Activated naive CD4-positive, alpha-beta T cell treated with anti-CD3 and anti-CD28 coated beads, Interleukin-2, amount 10 ng/mL, durations not matched to agents 7 days and 5 days (primary cell): ENCODE measurements at places on chromosomes 3 and 15.

GRCh38 chr3:59186725-59187124 lies 136.9 kb upstream of the CFAP20DC start:
- no peak for DNase-seq

DNA sequence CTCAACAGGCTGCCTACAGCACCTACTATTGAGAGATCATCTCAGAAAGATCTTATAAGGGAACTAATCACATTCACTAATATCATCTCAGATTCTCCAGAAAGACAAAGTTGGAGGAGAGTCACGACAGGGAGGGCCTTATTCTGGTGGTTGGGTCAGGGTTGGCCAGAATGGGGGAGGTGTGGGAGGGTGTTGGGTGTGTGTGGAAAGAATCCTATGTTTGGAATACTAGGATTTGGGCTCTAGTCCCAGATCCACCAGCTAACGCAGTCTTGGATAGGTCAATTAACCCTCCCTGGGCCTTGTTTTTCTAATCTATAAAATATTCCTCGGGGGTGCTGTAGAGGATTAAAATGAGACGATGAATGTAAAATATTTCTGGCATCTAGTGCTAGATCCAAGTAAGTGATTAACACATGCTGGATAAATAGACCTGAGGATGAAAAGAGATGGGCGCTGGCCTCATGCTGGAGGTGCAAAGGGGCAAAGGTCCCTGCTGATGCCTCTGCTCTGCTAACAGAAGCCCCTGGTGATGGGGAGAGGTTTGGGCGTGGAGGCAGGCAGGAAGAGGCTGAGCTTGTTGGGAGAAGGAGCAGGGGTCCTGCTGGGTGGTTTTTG lies 67.6 kb upstream of the ETV5 start:
- no peak for DNase-seq

DNA sequence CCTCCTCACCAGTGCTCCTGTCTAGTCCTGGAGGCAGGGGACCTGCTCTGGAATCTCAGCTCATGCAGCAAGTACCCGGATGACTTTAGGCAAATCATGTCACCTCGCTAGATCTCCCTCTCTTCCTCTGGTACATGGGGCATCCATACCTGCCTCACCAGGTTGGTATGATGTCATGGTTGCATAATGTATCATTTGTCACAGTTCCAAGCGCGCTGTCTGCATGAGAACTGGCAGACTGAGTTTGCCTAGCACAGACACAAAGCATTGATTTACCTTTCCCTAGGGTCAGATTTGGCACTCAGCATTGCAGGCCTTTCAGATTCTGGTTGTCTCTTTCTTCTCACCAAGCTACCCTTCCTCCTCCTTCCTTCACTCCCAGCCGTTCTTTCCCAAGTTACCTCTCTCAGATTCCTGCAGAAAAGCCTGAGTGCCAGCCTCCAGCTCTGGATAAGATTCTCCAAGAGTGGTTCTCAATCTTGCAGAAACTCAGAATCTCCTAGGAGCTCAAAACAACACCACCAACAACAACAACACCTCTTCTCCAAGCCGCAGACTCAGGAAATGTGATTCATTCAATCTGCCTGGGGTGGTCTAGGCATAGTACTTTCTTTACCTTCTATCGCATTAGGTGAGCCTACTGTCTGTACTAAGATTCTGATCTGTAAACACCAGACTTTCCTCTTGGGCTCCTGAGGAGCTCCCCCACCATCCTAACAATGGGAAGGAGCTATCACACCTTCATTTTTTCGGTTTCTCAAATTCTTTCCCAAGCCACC lies 29.5 kb downstream of the FAM43A start:
- no peak for DNase-seq

DNA sequence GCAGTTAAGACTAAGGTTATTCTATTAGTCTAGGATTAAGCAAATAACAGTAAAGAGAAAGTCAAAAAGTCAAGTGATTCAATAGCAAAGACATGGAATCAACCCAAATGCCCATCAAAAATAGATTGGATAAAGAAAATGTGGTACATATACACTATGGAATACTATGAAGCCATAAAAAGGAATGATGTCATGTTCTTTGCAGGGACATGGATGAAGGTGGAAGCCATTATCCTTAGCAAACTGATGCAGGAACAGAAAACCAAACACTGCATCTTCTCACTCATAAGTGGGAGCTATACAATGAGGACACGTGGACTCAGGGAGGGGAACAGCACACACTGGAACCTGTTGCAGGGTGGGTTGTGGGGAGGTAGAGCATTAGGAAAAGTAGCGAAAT lies 29.0 kb downstream of the UNC13C start:
- DNase-seq = no peak

DNA sequence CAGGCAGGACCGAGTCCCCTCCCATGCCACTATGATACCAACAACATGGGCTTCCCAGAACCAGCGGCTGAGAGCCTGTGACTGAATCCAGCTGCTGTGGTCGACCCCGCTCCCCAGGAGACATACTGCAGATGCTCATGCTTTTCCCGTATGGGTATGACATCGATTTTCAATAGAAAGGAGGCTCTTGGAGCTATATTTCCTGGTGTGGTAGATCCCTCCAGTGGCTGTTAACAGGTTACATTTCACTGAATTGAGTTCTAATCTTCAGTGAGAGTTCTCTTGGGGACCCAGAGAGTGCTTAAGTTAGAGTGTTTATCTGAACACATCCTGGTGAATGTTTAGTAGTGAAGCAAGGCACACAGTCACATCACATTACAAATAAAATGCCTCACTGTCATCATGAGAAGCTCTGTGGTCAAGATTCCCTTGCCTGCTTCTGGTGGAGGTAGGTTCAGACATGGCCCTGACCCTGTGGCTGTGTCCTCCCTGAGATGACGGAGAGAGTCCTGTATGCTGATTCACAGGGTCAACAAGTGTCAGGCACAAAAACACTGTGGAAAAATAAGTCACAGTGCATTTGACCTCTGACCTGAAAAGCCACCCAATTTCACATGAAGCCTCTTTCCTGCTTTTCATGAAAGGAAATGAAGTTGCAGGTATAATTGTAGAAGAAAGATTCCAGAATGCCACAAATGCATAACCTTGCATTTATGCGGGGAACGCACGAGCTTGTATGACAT lies 110.9 kb downstream of the GABRG3 start:
- DNase-seq = no peak

- DNase-seq = peak; percentile 50
Observed at GRCh38 chr3:71784914-71785531, at the start of gene PROK2. Gene PROK2 (minus strand): TSS chr3:71785148. CDS start chr3:71785052, 96 bp downstream.

DNA sequence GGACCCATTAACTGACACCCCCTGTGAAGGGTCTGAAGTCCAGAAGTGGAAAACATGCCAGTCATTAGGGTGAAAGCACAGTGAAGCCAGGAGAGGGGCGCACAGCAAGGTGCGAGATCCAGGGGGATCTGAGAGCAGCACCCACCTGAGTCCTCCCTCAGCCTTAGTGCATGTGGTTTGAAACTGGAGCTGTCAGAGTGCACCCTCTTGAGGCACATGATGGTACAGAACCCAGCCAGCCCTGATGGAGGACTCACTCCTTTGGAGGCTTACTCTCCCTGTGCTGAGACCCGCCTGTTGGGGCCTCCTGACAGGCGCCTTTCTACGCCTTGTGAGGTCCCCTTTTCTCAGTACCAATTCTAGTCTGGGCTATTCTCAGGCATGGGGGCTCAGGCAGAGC lies 77.8 kb downstream of the IL20RB start:
- DNase-seq = no peak
